ENCODE measurements at places on chromosomes 16 and 17. TPM values are rescaled to one million over a fixed set of nuclear protein-coding genes. Genes with fewer than 3 reads are reported as not detected.

C16orf92 gene
- total RNA-seq = not detected

HIGD1B gene
- total RNA-seq = not detected

DNA sequence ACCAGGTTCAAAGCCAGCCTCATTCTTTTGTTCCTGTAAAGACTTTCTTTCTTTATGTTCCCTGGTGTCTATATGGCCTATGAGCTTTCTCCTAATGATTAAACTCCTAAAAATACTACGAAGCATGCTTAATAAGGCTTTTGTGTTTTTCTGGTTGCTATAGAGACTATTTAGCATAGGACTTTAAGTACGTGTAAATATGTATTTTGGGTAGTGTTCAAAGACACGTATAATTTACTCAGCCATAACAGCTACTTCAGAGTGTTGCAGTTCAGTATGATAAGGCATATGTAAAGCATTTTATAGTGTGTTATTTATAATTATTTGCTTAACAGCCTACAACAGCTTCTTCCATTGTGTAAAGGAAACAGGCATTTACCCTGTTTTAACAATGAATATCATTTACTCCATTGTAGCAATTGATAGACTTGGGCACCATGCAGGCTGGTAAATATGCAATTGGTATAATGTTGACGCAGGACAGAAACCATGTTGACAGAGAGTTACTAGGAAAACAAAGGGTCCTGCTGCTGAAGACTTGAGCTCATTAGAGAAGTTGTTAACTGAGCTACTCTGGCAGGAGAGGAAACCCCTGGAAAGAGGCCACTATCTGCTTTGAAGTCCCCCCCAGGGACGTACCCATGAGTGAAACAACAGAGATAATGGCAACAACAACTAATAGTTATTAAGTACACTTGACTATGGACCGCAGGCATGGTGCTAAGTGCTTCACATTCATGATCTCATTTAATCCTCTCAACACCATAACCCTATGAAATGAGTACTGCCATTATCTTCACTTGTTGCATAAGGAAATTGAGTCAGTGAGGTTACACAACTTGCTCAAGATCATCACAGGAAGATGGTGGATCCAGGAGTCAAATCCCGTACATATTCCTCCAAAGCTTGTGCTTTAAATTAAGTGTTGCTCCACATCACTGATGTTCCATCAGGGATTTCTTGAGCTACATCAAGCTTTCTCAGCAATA lies 342.2 kb upstream of the DYNLRB2 start:
- DNase-seq = no peak

DNA sequence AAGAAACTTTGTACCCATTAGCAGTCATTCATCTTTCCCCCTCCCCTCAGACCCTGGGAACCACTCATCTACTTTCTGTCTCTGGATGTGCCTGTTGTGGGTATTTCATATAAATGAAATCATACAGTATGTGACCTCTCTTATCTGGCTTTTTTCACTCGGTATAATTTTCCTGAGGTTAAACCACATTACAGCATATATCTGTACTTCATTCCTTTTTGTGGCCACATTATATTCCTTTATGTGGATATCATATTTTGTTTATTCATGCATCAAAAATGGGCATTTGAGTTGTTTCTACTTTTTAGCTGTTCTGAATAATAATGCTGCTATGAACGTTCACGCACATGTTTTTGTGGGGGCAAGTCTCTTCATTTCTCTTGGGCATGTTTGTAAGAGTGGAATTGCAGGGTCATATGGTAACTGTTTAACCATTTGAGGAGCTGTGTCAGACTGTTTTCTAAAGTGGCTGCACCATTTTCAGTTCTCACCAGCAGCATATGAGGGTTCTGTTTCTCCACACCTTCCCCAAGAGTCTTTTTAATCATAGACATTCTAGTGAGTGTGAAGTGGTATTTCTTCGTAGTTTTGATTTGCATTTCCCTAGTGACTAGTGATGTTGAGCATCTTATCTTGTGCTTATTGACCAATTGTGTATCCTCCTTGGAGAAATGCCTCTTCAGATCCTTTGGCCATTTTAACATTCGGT lies 3.8 kb downstream of the SNX29 start:
- DNase-seq = no peak

DNA sequence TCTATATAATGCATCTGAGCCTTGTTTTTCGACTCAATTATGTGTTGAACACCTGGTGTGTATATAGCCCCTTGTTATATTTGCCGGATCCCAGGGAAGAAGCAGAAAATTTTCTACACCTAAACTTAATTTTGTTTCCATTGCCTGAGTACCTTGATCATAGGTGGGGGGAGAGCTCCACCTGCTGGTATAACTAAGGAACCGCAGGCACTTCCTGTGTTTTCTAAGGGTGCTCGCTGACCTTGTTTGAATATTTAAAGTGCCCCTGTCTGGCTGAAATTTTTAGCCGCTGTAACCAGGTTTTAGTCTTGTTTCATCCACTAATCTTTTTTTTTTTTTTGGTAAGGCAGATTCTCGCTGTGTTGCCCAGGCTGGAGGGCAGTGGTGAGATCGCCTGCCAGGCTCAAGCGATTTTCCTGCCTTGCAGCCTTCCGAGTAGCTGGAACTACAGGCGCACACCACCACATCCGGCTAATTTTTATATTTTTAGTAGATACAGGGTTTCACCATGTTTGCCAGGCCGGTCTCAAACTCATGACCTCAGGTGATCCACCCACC lies 6.5 kb upstream of the NUBP1 start:
- DNase-seq = peak; percentile 66

DNA sequence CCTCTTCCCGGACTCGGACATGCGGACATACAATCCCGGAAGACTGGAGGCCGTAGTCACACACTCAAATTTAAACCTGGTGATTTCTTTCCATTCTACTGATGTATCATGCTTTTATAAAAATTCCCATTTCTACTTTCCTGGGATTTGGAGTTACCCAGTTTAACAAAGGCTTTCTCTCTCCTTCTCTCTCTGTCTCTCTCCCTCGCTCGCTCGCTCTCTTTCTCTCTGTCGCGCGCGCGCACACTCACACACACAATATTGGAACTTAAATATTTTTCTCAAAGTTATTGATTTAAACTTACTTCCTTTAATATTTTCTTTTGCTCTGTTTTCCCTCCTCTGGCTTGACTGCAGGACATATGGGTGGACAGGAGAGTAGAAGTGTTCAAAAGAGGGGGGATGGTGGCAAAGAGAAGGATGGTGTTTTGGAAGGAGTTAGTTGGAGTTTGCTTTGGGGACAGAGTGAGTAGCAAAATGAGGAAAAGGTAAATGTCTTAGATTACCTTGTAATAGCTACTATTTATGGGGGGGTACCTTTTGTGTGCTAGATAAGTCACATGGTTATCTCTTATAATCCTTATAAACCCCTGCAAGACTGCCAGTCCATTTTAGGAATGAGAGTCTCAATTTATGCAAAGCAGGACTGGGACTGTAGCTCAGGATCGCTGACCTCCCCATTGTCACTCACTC lies 878 bp upstream of the TRIM25 start:
- DNase-seq = no peak

DNA sequence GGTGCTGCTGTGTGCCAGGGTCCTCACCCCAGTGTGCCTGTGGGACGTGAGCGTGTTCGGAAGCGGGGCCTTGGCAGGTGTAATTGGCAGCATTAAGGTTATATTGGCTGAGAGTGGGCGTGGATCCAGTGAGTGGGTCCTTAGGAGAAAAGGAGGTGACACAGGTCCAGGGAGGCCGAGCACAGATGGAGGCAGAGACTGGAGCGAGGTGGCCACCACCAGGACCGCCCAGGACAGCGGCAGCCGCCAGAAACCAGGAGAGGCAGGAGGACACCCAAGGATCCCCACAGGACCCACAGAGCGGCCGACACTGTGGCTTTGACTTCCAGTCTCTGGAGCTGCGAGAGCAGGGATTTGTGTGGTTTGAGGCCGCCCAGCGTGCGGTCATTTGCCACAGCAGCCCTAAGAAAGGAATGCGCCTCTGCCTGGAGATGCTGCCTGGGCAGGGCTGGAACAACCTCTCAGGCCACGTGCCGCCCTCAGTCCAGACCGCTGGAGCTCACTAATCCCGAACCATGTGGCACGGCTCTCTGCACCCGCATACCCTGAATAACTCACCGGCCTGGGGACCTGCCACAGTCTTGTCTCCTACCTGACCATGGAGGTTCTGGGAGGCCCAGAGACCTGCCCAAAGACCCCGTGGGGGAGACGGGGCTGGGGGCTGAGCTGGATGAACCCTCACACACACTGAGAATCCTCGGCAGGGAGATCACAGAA lies 45.4 kb downstream of the SOX8 start:
- no peak for DNase-seq

KRT9 gene
- 0.85 TPM for total RNA-seq
